ENCODE measurements at places on chromosomes 7 and 10.

GRCh38 chr7:132756484-132756990 lies 180.3 kb upstream of the PLXNA4 start:
- no peak for DNase-seq

DNA sequence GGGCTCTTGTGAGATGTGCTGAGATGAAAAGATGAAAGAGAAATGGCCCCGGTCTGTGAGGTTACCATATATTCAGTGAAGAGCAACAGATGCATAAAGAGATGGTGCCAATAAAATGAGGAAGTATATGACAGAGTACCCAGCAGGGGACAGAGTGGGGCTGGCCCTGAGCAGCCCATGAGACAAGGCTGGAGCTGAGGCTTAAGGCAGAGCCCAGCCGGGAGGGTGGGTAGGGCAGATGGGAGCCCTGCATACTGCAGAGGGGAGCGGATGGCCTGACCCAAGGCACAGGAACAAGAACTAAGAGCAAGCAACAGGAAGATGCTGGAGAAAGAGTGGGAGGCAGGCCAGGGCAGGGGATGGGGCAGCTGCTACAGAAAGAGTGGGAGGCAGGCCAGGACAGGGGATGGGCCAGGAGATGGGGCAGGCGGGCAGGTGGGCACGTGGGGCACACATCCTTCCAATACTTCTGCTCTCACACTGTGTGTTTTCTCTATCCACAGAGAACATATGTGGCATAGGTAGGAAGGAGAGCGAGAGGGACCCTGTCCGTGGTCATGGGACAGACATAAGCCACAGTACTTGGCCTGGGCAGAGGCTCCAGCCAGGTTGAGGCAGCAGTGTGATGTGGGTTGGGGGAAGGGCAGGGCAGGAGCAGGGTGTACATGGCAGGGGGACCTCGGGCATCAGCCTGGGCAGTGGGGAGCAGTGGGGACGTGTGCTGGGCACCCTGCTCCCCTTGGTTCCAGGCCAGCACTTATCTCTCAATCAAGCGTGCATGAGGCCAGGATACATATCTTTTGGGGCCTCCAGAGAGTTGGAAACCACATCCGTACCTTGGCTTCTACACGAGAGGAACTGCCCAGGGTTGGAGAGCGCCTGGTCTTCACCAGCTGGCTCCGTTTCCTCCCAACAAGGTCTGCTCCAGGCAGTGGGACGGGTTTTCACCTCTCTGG lies 91.6 kb upstream of the IKZF1 start:
- no peak for DNase-seq

GRCh38 chr10:6493521-6494441 lies 86.3 kb downstream of the PRKCQ start:
- DNase-seq, result no peak

DNA sequence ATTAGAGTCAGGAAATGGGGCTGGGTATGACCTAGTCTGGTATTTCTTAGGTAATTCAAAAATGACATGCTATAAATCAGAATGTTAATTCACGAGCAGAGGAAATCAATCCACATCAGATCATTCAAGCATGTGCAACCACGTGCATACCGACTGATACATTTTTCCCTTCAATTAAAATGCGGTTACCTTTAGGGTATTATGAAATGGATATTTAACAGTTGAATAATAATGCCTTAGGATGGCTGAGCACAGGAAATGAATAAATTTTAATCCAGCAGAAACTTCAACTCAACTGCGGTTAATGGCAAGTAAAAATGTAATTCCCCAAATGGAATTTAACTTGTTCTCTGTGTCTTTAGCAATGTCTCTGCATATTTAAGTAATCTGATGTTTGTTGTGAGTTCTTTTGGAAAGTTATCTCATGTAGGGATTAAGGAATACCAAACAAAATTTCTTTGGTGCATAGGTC lies 9.2 kb downstream of the CPA2 start:
- DNase-seq, result no peak

- DNase-seq, result no peak
Measured at GRCh38 chr10:69202332-69202731, 17.8 kb upstream of the HKDC1 start.

DNA sequence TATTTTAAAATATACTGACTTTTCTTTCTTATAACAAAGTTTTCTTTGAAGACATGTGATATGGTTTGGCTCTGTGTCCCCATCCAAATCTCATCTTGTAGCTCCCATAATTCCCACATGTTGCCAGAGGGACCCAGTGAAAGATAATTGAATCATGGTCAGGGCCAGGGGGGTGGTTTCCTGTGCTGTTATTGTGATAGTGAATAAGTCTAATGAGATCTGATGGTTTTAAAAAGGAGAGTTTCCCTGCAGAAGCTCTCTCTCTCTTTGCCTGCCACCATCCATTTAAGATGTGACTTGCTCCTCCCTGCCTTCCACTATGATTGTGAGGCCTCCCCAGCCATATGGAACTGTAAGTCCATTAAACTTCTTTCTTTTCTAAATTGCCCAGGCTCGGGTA lies 768.1 kb downstream of the NRG3 start:
- DNase-seq, result no peak

- DNase-seq, result peak; percentile 46
Measured at GRCh38 chr7:108598153-108598552, 28.5 kb downstream of the DNAJB9 start.

DNA sequence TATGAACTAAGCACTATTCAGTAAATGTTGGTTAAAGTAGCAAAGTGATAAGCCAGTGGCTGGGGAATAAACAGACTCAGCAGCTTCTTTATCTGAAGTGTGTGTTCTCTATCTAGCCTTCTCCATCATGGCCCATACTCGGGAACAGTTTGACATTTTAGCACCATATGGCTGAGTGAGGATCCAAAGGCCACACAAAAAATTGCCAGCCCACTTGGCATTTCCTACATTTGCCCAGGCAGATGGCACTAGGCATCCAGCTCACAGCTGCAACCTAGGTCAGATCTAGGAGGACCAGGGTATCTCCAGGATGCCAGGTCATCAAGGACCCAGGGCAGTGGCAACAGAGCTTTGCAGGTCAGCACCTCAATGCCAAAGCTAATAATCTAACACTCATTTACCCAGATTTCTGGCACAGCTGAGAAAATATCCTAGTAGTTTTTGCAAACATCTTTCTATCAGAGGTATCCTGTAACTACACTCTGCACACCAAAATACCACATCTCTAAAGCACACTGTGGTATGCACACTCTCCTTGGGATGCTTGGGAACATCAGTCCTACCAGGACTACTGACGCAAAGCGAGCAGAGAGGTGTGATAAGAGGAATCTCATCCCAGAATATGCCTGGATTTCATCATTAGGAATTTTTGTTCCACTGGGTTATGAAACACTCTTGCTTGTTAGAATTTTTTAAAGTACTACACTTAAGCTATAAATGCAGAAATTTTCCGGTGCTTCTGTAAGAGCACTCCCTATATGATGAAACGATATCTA lies 61.7 kb downstream of the DOCK4 start:
- no peak for DNase-seq

- no peak for DNase-seq
Measured at GRCh38 chr10:119284679-119285096, 77.3 kb downstream of the GRK5 start.

GRCh38 chr7:39360038-39360437 lies 206.2 kb upstream of the YAE1 start:
- no peak for DNase-seq

GRCh38 chr7:148535217-148535616 lies 55.3 kb upstream of the C7orf33 start:
- no peak for DNase-seq

- no peak for DNase-seq
Measured at GRCh38 chr10:789831-790701, 100.6 kb upstream of the DIP2C start.

DNA sequence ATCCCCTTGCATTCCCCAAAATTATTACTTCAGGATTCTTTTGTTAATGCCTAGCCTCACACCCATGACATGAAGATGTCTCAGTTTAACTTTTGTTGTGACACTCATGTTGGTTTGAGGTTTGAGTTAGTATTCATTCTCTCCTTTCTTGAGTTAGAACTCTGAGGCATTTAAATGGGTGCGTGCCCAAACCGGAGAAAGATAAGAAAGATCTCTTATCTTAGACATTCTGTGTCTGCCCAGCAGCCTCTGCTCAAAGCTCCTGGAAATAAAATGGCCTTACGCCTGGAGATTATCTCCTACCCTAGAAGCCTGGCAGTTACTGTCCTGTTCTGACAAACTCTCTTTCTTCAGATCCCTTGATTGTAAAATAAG lies 26.3 kb downstream of the WBP1L start:
- no peak for DNase-seq

DNA sequence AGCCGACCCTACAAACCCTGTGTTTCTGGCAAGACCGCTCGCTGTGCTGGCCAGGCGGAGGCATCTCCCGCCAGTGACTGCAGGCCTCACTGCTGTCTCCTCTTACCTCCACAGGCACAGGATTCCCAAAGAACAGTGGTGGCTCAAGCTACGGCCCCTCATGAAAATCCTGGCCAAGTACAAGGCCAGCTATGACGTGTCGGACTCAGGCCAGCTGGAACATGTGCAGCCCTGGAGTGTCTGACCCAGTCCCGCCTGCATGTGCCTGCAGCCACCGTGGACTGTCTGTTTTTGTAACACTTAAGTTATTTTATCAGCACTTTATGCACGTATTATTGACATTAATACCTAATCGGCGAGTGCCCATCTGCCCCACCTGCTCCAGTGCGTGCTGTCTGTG lies 36.2 kb downstream of the PITRM1 start:
- no peak for DNase-seq

DNA sequence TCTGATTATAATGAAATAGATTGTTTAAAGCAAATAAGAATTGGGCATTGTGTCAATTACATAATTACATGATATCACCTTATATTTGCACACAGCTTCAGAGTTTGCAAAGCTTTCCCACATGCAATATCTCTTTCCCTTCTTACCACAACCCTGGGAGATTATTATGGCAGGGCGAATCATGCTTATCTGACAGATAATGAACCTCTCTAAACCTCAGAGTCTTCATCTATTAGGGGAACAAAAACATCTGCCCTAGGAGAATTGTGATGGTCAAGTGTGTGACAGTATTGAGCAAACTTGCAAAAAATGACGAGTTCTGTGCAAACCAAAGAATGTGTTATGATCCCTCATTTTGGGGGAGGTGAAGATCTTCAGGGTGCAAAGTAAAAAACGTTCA lies 90.0 kb downstream of the MYOF start:
- no peak for DNase-seq

DNA sequence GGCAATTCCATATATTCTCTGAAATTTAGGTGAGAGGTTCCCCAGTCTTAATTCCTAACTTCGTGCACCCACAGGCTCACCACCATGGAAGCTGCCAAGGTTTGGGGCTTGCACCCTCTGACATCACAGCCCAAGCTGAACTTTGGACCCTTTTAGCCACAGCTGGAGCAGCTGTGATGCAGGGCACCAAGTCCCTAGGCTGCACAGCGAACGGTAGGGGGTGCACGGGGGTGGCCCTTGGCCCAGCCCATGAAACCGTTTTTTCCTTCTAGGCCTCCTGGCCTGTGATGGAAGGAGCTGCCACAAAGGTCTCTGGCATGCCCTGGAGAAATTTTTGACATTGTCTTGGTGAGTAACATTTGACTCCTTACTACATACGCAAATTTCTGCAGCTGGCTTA lies 251.9 kb upstream of the GRM3 start:
- no peak for DNase-seq

GRCh38 chr10:95245425-95246055 lies 45.3 kb downstream of the PDLIM1 start:
- no peak for DNase-seq

- no peak for DNase-seq
Measured at GRCh38 chr7:30139836-30140384, 5.1 kb downstream of the MTURN start.

- no peak for DNase-seq
Measured at GRCh38 chr10:97868134-97868685, 18.6 kb downstream of the GOLGA7B start.

DNA sequence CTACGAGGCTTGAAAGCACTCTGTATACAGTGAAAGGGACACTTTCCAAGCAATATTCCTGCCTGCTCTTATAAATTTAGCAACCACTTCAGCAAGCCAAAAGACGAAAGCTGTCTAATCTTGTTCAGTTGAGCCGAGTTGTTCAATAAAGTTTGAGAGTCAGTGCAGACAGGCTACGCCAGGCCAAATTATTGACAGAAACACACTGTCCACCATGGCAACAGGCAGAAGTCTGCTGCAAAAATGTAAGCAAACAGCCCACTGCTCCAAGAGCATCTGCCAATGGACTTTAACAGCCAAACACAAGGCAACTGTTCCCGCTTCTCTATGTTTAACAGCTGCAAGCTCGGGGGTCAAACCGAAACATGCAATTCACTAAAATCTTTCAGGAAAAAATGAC lies 85.7 kb downstream of the GLI3 start:
- DNase-seq, result no peak

DNA sequence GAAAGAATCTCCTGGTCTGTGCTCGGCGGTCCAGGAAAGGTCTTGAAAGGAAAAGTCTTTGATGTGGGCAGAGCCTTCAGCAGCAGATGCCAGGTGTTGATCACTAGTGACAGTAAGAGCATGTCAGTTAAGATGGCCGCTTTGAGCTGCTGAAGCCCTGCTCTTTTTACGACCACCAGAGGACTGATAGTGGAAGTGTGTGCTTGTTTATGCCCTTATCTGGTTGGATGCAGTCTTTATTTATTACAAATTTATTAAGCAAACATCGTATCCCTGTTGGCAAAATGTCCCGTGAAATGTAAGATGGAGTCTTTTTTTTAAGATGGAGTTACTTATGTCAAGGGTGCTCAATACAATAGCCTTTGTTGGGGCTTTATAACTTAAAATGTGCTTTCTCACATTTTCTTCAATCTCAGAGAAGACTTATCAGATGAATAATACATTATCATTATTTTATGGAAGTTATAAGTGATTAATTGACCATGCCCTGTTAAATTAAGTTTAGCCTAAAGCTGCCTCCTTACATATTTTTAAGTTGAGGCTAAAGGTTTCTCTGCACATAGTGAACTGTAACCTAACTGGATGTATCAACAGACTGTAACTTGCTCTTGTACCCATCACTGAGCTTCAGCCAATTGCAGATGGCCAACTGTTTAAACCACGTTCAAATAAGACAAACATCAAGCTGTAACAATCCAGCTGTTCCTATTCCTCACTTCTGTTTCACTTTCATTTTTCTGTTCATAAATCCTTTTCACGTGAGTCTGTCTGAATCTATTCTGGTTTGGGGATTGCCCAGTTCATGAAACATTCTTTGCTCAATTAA lies 97.4 kb upstream of the PIK3CG start:
- DNase-seq, result no peak

GRCh38 chr7:95295397-95295796 lies 28.9 kb downstream of the PON1 start:
- DNase-seq, result no peak

GRCh38 chr7:14691034-14691433 lies 211.5 kb downstream of the DGKB start:
- DNase-seq, result no peak

DNA sequence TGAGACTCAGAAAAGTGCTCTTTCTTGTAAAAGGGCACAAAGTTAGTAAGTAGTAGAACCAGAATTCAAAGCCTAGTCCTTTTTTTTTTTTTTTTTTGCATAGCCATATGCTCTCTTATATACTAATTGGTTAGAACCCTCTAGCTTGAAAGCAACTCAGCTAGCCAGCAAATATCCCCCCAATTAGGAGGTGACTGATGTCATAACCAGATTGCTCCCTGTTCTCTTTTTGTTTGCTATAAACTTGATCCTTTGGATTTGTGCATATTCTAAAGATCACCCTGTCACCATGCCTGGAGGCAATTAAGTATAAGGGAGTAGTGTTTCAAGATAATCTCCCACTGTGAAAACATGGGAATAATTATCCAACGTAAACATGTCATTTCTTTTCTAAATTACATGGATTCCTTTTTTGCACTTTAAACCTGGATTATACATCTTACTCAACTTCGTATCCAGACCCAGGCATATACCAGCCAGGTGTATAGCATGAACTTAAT lies 963.4 kb downstream of the CNTNAP2 start:
- no peak for DNase-seq

GRCh38 chr10:43479275-43479674 lies 42.4 kb downstream of the ZNF487 start:
- DNase-seq, result no peak

All from NCI-H510A treated with DMSO at 0.1 percent for 48 hours (cell line).